ENCODE measurements at places on chromosomes 7 and 10.

DNA sequence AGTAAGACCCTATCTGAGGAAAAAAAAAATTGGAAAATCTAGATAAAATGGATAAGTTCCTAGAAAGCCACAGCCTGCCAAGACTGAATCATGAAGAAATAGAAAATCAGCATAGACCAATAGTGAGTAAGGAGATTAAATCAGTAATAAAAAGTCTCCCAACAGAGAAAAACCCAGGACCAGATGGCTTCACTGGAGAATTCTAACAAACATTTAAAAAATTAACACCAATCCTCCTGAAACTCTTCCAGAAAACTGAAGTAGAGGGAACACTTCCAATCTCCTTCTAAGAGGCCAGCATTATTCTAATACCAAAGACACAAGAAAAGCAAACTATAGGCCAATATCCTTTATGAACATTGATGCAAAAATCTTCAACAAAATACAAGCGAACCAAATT, 8.8 kb upstream of the LIMK1 start:
- no peak for DNase-seq

GRCh38 chr7:86815556-86815955, 171.8 kb downstream of the GRM3 start:
- no peak for DNase-seq

GRCh38 chr7:1144269-1144771, 15.7 kb downstream of the ZFAND2A start:
- no peak for DNase-seq

- no peak for DNase-seq
These were observed 504.1 kb upstream of the ANKRD30A start for GRCh38 chr10:36621346-36621745.

- no peak for DNase-seq
These were observed 6.2 kb upstream of the MBL2 start for GRCh38 chr10:52778511-52779392.

DNA sequence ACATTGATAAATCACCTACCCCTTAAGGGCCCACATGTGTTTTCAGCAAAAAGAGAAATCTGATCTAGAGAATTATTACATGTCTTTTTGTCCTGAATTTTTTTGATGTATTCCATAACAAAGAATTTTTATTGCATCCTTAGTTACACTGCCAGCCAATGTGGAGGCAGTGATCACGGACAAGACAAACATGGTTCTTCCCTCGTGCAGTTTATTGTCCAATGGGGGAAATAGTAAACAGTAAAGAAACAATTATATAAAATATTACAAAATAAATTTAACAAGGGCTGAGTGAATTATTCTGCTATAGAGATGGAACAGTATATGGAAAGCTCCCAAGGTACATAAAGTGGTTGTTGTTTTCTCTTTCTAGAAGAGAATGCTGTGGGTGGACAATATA, 2.0 kb downstream of the STEAP2 start:
- DNase-seq = no peak

GRCh38 chr7:39898867-39899266, 51.2 kb upstream of the CDK13 start:
- no peak for DNase-seq

GRCh38 chr7:121730869-121731268, 142.1 kb upstream of the PTPRZ1 start:
- no peak for DNase-seq

- no peak for DNase-seq
These were observed 202.8 kb downstream of the BMPER start for GRCh38 chr7:34108165-34108564.

- peak; percentile 5 for DNase-seq
These were observed 94.6 kb upstream of the MACROH2A2 start for GRCh38 chr10:69957886-69958555.

- no peak for DNase-seq
These were observed 26.7 kb upstream of the CUL1 start for GRCh38 chr7:148672041-148672440.

DNA sequence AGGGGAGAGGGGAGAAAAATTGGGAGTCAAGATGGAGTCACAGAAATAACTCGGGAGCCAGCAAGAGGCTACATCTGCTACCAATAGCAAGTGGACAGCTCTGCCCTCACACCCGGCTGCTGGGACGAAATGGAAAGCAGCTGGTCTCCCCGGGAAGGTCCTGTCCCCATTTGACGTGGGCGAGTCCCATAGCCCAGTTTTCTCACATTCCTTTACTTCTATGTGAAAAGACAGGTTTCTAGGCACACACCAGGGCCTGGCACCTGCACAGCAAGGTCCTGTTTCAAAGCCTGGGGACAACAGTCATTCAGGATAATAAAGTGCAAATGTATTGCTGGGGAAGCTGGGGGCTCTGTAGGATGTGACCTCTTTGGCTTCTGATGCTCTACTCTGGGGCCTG, 162.6 kb downstream of the OAT start:
- no peak for DNase-seq

- no peak for DNase-seq
These were observed 34.3 kb downstream of the CFAP46 start for GRCh38 chr10:132907821-132908620.

GRCh38 chr10:74645692-74646091, 180.7 kb upstream of the KAT6B start:
- no peak for DNase-seq

GRCh38 chr7:88395715-88396114, 89.0 kb upstream of the STEAP4 start:
- no peak for DNase-seq

DNA sequence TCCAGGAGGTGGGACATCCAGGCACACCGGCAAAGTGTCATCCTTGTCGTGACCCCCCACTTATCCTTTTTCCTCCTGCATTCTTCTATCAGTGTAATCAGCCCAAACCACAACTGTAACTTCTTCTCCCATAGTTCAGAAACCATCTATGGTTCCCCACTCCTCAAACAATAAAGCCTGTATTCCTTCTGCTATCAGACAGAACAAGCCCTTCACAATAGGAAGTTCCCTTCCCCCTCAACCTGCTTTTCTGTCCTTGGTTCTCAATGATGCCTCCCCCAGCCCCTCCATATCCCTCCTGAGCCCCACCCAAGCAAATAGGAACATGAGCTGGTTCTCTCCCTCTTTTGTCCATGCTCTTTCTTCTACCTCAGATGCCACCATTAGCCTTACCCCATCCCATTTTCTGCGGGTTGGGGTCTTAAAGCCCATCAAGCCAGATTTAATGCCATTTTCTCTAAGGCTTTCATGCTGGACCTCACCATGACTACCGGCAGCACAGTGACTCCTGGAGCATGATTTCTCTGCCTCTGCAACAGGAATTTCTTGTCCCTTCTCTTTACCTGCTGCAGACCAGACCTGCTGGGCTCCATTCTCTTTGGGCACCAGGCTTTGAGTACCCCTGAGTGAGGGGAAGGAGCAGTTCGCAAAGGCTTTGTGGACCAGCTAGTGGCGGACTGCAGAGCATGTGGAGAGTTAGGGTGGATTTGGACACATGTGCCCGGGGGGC, 92.8 kb upstream of the PAX2 start:
- no peak for DNase-seq

GRCh38 chr10:88076027-88076880, 212.8 kb downstream of the PTEN start:
- DNase-seq = no peak

DNA sequence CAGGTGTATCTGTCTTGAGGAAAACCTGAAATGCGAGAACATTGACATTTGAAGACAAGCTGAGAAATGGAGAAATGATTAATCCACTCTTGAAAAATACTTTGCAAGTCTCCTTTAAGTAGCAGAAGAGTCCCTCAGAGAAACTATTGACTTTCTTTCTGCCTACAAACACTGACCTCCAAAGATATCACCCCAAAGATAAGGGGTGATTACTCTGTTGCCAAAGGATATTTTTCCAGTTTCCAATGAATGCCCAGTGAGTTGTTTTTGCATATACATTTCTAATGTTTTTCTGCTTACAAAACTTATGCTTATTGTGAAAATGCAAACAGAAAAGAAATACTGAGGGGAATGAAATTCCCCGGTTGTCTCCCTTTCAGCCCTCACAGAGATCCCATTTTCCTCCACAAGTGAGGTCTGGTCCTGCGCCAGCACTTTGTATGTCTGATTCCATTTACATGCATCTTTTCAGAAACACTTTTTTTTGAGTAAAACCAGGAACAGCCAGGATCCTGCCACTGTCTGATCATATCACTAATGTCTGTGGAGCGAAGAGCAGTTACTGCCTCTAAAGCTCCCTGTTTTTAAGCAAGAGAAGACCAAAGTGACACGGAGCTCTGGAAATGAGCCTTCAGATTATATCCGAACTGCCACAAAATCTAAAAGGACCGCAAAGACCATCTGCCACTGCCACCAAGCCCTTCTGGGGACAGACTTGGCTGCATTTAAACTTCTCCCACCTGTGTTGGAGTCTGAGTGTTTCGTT, 82.9 kb upstream of the PDCD4 start:
- no peak for DNase-seq

- no peak for DNase-seq
These were observed 3.9 kb upstream of the TFPI2 start for GRCh38 chr7:93894426-93894825.

DNA sequence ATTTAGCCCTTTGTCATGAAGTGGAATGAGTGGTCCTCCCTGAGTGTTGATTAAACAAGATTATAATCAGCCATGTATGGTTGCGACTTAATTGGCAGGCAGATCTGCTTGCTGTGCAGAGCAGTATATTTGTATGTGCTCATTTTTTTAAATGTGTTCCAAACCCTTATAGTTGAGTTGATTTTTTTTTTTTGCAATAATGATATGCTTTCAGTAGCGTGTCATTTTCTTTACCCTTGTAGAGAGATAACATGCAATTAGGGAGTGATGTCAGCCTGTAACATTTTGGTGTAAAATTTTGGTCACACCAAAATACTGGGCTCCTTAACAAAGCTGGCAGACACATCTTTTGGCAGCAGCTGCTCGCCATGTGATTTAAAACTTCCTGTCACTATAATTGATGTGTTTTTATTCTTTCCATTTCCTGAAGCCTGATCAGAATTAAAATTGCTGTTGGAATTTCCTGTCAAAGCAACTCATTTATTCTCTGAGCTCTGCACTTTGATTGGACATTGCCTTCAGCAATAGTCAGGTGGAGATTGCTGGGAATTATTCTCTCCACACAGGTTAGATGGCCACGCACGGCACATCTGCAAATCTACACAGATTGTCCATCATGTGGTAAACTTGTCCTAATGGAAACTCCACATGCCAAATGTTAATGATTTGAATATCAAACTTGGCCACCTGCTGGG, 125.3 kb downstream of the DYNC1I1 start:
- no peak for DNase-seq

GRCh38 chr10:33913194-33913593, 578.7 kb upstream of the NRP1 start:
- DNase-seq = no peak

GRCh38 chr7:102874966-102875365, 37.8 kb upstream of the LRRC17 start:
- no peak for DNase-seq

DNA sequence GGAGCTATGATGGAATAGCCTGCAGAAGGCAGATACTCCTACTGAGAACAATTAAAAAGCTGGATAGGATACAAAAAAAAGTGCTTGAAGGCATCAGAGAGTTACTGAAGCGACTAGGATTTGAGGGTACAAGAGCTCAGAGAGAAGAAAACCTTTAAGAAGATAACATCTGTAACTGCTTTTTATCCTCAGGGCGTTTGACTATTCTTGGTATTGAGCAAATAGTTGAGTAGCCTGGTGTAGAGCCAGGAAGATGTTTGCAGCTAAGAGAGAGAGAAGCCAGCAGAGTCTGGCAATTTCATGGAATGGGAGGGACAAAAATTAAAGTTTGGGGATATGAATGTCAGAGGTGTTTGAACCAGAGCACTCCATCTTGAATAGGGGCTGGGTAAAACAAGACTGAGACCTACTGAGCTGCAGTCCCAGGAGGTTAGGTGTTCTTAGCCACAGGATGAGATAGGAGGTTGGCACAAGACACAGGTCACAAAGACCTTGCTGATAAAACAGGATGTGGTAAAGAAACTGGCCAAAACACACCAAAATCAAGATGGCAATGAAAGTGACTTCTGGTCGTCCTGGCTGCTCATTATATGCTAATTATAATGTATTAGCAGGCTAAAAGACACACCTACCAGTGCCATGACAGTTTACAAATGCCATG, 428.8 kb downstream of the SH2D4B start:
- DNase-seq = no peak

DNA sequence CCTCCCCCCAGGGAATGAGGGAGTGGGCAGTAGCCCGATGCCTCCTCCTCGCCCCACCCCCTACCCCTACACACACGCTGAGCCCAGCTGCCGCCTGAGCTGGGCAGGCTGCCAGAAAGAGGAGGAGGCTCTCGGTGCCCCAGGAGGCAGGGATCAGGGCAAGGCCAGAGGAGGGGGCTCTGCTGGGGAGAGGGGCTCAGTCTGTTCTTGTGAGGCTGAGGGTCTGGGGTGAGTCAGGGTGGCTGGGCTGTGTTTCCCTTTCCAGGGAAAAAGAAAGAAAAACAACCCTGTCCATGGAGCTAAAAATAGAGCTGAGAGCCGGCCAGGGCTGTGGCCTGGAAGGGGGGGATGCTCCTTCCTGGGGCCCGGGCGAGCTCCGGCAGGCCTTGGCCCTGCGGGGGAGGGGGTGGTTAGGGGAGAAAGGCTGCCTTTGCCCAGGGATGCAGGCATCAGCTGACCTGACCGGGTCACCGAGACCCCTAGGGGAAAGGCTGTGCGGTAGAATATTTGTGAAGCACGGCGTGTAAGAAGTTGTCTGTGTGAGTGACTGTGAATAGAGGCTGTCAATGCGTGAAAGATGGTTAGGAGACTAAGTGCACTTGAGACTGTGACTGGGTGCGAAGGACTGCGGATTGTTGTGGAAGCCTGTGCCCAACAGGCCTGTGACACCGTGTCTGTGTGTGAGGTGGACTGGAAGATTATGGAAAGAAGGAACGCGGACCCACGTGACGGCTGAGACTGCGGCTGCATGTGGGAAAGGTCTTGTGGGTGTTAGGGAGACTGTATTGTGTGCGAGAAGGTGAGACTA, 1.2 kb upstream of the LZTS2 start:
- peak; percentile 65 for DNase-seq

GRCh38 chr7:147014286-147014955, 897.8 kb downstream of the CNTNAP2 start:
- peak; percentile 8 for DNase-seq

- no peak for DNase-seq
These were observed 21.4 kb downstream of the KCNK18 start for GRCh38 chr10:117218654-117219053.

GRCh38 chr10:98217801-98218200, 50.2 kb downstream of the LOXL4 start:
- no peak for DNase-seq

- DNase-seq = no peak
These were observed 19.0 kb downstream of the INTS1 start for GRCh38 chr7:1485156-1485555.

DNA sequence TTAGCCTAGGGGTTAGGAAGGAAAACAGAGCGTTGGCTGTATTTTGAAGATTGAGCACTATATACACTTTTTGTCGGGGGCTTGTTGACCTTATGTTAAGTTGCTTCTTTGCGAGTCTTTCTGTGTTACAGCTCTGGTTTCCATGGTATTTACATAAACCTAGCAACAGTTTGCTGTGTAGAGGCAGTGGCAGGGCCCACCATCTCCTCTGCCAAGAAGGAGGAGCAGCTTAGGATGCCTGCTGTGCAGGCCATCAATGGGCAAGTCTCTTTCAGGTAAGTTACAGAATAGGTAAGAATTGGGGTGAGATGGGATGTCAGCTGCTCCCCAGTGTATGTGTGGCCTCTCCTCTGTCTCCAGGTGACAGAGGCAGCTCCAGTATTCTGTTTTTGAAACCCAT, 485.5 kb downstream of the LRMDA start:
- DNase-seq = no peak

- DNase-seq = no peak
These were observed 73.1 kb downstream of the GTF2IRD1 start for GRCh38 chr7:74526780-74527179.
